ENCODE measurements at places on chromosomes 16 and 17.

GRCh38 chr17:76627510-76627909, 16.0 kb downstream of the ST6GALNAC1 start:
- DNase-seq = no peak

DNA sequence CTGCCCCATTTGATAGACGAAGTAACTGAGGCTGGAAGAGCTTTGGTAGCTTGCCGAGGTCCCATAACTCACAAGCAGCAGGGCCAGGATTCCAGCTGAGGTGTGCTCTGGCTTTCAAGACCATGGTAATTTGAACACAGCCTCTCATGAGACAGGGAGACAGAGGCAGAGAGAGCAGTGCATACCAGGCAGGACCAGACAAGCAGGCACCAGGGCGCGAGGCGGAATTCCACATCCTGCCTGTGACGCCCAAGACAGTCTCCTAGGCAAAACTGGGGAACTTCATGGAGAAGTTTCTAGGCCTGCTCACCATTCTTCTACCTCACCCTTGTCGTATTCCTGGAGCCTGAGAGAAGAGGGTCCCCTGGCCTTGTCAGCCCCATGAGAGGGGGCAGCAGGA, 19.2 kb downstream of the SDK2 start:
- no peak for DNase-seq

- no peak for DNase-seq
These were observed 1.3 kb downstream of the TUBB3 start for GRCh38 chr16:89924297-89924924.

- DNase-seq = no peak
These were observed 79.8 kb downstream of the BCAS3 start for GRCh38 chr17:60757437-60757836.

DNA sequence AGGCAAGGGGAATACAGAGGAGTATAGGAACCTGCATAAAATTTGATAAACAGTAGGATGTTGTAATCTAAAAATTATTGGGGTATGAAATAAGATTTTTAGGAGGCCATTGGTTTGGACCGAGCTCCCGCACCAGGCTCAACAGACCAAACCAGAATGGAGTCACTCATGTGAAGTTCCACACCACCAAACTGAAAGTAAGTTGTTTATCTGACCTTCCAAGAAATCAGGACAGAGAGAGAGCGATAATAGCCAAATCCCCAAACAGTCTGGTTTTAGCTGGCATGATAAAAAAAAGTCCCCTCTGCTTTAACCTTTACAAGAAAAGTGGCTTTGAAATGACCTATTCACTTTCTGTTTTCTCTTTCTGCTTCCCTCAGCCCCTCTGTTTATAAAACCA, 45.7 kb upstream of the SIAH1 start:
- DNase-seq = no peak

DNA sequence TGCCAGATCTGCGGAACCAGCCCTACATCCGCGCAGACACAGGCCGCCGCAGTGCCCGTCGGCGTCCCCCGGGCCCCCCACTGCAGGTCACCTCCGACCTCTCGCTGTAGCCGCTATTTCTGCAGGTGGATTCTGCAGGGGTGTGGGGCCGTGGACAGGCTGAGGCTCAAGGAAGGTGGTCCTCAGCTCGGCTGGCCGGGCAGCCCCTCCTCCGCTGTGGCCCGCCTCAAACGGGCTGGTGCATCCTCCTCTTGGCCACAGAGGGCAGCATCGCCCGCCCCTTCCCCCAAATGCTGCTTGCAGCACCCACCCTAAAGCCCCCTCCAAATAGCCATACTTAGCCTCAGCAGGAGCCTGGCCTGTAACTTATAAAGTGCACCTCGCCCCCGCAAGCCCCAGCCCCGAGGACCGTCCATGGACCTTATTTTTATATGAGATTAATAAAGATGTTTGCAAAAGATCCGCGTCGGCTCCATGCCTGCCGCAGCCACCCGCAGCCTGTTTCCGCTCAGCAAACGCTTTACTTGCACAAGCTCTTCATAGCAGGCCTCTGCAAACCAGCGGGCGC, 14.9 kb downstream of the SPATA32 start:
- no peak for DNase-seq

GRCh38 chr16:75630052-75630451, 7.0 kb upstream of the ADAT1 start:
- no peak for DNase-seq

DNA sequence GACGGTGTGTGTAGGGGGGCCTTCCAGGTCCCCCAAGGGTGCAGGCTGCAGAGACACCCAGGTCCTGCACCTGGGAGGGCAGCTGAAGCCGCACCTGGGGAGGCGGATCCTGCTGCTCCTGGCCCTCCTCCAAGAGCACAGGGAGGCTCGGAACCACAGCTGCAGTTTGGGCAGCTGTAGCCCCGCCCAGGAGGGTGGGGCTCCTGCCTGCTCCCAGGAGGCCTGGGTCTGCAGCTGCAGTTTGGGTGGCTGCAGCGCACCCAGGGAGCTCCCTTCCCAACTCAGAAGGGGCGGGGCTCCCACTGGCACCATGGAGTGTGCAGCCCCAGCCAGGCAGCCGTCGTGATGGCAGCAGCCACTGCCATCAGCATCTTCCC, 69.4 kb upstream of the NKD1 start:
- no peak for DNase-seq

- DNase-seq = no peak
These were observed 97.5 kb upstream of the ASIC2 start for GRCh38 chr17:33390479-33391176.

GRCh38 chr16:75433732-75434413, 570 bp upstream of the CFDP1 start:
- DNase-seq = no peak

GRCh38 chr17:63173450-63173849, 207.4 kb downstream of the TANC2 start:
- no peak for DNase-seq

GRCh38 chr16:62585041-62585545, 548.9 kb upstream of the CDH8 start:
- no peak for DNase-seq

GRCh38 chr17:42773290-42774035, at the start of gene VPS25:
TSS of gene VPS25 (plus strand) at chr17:42773449. CDS start at chr17:42773476, 27 bp downstream.
- peak; percentile 66 for DNase-seq

- DNase-seq = no peak
These were observed 13.7 kb downstream of the HIC1 start for GRCh38 chr17:2068519-2069051.

DNA sequence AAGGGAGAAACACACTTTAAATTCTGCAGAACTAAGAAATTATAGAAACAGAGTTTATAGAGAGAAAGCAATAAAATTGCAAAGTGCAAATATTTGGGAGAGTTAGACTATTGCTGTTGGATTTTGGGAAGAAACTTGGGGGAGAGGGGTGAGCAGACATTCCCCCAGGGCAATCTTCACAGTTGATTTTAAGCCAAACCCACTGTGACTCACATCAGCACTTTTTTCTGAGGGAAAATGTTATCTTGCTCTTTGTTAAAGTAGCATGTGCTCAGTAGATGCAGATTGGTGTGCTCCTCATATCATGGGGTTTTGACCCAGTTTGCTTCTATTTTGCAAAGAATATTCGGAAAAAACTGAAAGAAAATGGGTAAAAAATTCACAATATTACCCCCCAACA, 367.6 kb downstream of the CDH11 start:
- DNase-seq = no peak

Data from activated CD4-positive, CD25-positive, alpha-beta regulatory T cell treated with anti-CD3 and anti-CD28 coated beads, Interleukin-2, amount 50 U/mL, for 16 hours (primary cell).